GM12891 (cell line): ENCODE measurements at places on chromosomes 3 and 15.

DNA sequence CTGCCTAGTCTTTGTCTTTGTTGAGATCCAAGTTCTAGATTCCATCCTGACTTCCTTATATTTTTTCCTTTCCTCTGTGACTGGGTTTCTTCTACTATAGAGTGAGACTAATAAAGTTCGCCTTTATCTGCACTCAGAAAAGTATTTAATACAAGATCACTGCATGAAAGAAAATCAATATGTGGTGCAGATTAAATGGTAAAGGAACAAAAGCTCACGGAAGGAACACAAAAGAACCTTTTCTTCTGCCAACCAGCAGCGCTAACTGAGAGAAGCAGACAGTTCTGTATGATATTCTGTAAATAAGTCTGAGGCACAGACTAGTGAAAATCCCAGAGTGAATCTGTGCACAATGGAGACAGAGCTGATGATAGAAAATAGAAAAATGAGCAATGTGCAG lies 31.6 kb upstream of the MCTP2 start:
- no peak for DNase-seq

- no peak for DNase-seq
These were observed 9.9 kb downstream of the GTPBP8 start for GRCh38 chr3:113000691-113001090.

DNA sequence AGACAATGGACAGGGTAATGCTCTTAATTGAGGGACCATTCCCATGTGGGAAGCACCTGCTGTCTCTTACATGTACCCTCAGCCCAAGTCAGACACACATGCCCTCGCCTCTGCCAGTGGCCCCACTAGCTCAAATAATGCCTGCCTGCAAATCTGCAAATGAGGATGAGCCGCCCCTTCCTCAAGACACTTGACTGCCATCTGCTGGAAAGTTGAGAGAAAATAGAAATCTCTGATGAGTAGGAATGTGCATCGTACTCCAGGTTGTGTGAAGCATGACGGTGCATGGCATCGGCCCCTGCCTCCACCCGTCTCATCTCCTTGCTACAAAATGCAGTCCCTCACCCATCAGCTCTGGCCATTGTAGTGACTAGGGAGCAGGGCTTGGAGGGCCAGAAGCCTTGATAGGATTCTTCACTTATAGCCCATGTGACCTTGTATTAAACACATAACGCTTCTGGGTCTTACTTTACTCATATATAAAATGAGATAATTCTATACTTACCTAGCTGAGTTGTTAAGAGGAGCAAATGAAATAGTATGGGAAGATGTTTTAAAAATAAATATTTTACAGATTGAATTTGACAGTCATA lies 6.3 kb upstream of the SCN5A start:
- DNase-seq = no peak

DNA sequence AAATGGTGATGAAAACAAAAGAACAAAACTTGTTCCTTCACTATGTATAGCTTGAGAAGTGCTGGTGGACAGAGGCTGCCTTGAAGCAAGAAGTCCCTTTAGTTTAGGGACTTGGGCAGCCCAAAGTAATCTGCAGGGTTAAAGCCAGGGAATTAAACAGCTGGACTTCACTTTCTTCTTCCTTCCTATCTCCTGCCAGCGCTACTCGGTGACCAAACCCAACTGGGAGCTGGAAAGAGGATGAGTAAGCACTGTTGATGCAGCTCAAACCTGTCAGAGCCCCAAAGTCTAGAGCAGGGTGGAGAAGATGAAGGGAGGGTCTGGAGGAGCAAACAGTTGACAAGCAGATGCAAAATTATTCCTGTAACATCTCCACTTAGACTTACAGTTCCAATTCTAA lies 73.1 kb upstream of the FBN1 start:
- no peak for DNase-seq

DNA sequence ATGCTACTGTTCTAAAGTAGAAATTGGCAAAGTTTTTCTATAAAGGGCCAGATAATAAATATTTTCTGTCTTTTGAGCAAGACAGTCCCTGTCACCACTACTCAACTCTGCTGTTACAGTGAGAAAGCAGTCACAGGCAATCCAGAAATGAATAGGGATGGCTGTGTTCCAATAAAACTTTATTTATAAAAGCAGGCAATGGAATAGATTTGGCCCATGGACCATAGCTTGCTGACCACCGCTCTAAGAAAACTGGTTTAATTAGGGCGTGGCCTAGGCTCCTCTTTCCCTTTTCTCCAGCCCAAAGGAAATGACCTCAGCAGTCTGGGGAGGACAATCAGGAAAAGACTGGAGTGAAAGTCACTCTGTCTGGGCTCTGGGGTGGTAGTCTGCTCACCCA lies 183.8 kb downstream of the MEGF11 start:
- DNase-seq = no peak

- no peak for DNase-seq
These were observed 324.5 kb upstream of the GBE1 start for GRCh38 chr3:82085851-82086475.

DNA sequence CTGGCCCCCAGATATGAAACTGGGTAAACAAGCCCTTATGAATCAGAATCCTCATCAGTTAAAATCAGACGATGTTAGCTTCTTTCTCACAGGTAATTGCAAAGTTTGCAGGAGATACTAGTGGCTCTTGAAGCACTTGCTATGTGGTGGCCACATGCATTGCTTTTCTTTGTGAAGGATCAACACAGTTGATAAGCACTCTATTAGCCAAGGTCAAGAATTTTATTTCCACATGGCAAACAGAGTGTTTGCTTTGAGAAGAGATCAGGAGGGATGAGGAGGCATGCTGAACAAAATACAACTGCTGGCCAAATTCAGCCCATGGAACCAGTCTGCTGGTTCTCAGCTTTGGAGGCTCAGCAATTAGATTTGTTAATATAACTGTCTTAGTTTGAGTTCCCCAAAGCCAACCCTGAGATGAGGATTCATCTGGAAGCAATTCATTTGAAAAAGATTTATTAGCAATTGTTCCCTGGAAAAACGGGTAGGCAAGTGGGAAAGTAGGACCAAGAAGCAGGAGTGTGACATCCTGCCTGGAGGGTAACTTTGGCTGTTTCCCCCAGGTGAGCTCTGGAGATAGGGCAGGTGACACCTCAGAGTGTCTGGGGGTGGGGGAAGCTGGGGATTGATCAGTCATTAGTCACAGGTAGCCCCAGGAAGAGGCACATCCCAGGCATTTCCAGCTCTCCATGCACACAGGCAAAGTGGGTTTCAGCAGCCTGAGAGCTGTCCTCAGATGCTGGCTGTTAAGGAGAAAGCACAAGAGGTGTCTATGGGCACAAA lies 180.3 kb downstream of the ABHD5 start:
- DNase-seq = no peak

DNA sequence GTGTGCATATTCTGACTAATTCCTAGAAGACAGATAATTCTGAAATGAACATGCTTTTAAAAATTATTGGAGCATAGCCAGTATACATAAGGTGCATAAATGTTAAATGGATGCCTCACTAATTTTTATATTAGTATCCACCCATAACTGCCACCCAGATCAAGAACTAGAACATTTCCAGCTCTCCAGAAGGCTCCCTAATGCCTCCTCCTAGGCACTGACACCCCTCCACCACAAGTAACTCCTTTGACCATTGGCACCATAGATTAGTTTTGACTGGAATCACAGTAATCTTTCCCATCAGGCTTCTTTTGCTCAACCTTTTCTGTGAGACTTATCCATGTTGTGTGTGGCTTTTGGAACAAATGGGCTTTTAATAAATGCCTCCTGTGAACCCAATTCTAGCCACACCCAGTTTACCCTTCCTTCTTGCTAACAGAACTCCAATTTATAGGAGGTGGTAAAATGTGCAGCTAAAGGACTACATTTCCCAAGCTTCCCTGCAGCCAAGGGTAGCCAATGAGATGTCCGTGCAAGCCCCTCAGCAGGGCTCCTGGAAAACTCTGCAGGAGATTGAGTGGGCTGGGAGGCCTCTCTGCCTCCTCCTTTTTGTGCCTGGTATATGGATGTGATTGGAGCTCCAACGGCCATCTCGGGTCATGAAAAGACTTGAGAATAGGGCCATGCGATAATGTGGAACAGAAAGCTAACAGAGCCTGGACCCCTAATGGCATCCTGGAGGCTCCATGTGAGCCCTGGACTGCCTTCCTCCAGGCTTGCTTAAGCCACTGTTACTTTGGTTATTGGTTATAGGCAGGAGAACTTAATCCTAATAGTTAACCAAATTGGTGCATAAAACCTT lies 322.6 kb upstream of the TLE3 start:
- no peak for DNase-seq

DNA sequence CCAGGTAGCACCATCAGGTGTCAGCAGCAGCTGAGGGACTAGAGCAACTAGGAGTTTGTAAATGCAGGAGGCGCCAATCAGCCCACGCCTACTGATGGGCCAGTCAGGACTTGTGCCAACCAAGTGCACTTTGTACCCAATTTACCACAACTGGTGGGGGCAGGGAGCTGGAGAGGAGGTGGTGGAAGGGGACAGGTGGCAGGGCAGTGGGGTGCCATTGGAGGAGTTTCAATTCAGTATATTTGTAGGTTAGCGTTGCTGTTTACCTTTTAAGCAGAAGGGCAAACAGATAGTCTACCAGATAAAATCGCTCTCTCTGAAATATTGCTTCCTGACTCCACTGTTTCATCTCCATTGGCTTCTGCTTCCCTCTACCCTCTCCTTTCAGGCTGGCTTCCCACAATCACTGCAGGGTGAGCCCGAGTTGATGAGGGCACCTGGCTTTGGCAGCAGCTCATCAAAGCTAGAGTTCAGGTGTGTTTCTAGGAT lies 75.7 kb downstream of the TRIM69 start:
- no peak for DNase-seq
